ENCODE measurements at places on chromosomes 13 and 19.
A peak's percentile ranks its signal among the peaks of the same experiment; 100 is the strongest.

DNA sequence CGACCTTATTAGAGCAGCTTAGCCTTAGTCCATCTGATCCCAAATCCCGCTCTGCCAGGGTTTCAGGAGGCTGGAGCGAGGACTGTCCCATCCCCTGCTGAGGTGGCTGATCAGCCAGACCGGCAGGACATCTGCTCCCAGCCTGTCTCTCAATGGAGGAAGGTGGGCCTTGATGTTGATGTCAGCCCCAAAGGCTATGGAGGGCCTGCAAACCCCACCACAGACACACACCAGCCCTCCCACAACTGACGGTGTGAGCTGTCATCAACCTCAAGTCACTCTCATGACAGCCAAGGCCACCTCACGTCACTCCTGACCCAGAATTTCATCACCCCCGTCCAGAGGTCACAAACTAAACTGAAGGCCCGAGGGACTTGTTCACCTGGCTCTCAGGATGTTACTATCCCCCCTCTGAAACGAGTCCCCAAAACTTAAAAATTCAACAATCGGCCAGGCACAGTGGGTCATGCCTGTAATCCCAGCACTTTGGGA lies 25.5 kb downstream of the RHPN2 start:
- DNase-seq = no peak

GRCh38 chr13:65309906-65310305 lies 1920.2 kb downstream of the PCDH9 start:
- no peak for DNase-seq

DNA sequence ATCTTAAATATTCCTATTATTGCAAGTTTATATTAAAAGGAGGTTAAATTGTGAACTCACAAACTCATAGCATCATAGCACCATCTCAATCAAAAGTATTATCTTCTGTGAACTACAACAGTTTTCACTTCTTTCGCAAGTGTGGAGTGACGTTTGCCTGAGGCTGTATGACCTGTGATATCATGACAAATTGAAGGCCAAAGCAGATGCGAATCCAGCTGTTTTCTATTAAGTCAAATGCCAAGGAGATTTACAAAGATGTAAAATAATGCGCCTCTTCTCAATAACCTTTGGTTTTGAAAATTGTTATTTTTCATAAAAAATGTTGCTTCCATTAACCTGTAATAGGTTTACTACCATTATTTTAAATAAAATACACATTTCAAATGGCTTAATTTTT lies 7.6 kb upstream of the PEG3 start:
- DNase-seq = no peak

GRCh38 chr19:11130824-11131455 lies 24.6 kb downstream of the SPC24 start:
- peak; percentile 94 for DNase-seq

- peak; percentile 43 for DNase-seq
Measured at GRCh38 chr19:32339988-32340874, 5.2 kb upstream of the ZNF507 start.

- DNase-seq = peak; percentile 82
Measured at GRCh38 chr19:862581-863314, 3.3 kb downstream of the CFD start.
